ENCODE measurements at places on chromosomes 4 and X.

DNA sequence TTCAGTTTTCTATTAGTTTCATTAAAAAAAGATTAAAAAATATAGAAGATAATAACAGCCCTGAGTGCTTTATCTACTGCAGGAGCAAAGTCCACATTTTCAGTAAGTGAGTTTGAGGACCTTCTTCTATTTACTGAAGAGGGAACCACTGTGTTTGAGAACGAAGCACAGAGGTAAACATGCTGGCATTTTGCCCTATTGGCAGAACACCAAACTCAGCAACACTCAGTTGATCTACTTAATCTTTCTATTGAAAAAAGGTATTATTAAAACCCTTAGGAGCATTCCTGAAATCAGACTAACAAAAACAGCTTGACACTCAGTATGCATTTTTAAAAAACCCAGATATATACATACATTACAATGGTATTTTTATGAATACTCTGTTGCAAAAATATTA lies 1496.7 kb downstream of the TECRL start:
- DNase-seq = no peak

GRCh38 chr4:105088110-105088879 lies 58.4 kb upstream of the TET2 start:
- DNase-seq = peak; percentile 93

DNA sequence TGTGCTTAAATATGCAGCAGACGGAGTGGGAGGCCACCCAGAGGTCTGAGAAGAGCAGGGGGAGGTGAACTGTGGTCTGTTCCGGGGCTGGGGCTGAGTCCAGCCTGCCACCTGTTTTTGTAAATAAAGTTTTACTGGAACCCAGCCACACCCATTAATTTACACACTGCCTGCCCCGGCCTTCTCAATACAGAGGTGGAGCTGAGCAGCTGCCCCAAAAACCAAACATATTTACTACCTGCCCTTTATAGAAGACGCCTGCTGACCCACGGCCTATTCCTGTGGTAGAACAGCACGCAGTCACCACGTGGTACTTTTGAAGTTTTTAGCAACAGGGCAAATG lies 45.9 kb downstream of the FGFRL1 start:
- no peak for DNase-seq

- no peak for DNase-seq
Observed at GRCh38 chrX:48935301-48935670, 16.5 kb upstream of the PIM2 start.

Measured in EH (cell line).